NCI-H1417 treated with DMSO at 0.1 percent for 48 hours (cell line): ENCODE measurements at places on chromosomes 11 and 22.

- no peak for DNase-seq
Measured at GRCh38 chr22:16953206-16954059, 54.6 kb downstream of the GAB4 start.

DNA sequence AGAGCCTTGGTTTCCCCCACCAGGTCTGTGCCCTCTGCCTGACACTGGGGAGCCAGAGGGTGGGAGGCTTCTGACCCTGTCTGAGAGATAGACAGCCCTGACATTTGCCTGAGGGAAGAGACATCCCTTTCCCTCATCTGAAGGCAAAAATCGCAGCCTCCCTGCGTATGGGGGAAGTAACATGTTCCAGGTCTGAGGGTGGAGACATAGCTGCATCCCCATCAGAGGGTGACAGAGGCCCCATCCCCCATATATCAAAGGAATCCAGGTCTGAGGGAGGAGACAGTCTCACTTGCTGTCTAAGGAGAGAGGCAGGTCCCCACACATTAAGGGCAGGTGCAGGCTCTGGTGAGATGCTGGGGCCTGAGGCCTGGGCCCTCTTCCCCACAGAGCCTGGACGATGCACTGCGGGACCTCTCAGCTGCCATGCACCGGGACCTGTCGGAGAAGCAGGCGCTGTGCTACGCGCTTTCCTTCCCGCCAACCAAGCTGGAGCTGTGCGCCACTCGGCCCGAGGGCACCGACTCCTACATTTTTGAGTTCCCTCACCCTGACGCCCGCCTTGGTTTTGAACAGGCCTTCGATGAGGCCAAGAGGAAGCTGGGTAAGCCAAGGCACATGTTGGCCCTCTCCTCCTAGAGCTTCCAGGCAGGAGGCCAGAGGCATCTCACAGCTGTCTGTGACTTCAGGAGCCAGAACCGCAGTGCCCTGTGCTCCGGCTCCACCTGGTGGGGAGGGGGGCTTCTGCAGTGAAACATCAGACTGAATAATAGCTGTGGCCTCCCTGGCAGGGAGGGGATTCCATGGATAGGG is 16.1 kb upstream of the RELT start:
- DNase-seq: no peak

- no peak for DNase-seq
Measured at GRCh38 chr11:77647654-77648305, 10.2 kb upstream of the CLNS1A start.

DNA sequence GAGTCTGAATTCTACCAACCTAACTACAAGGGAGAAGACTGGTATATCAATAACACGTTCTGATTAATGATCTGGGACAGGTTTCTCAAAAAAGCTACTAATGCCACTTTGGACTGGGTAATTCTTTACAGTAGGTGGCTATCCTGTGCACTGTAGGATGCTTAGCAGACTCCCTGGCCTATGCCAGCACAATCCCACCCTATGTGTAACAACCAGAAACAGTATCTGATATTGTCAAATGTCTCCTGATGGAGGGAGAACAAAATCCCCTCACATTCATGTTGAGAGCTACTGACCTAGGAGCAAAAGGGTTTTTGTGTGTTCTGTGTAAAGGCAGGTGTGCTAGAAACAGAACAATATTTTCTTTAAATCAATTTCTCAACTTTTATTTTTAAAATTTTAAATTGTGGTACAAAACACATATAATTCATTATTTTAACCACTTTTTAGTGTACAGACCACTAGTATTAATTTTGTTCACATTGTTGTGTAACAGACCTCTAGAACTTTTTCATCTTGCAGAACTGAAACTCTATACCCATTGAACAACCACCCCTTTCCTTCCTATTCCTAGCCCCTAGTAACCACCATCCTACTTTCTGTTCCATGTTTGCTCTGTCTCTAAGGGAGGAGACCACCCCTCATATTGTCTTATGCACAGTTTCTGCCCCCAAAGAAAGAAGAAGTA is 2.1 kb upstream of the MS4A6A start:
- no peak for DNase-seq

GRCh38 chr22:47596176-47596690 is 833.8 kb downstream of the TBC1D22A start:
- no peak for DNase-seq

- DNase-seq: no peak
Measured at GRCh38 chr11:66739983-66740382, 11.0 kb upstream of the SPTBN2 start.
